HAP-1 (cell line): ENCODE measurements at places on chromosomes 5 and 9.

GRCh38 chr5:139377226-139377625, 5.9 kb downstream of the SLC23A1 start:
- DNase-seq: no peak

- DNase-seq: no peak
Measured at GRCh38 chr5:109907731-109908130, 218.0 kb downstream of the MAN2A1 start.

- DNase-seq: no peak
Measured at GRCh38 chr5:132484391-132484725, 6.2 kb downstream of the IRF1 start.

DNA sequence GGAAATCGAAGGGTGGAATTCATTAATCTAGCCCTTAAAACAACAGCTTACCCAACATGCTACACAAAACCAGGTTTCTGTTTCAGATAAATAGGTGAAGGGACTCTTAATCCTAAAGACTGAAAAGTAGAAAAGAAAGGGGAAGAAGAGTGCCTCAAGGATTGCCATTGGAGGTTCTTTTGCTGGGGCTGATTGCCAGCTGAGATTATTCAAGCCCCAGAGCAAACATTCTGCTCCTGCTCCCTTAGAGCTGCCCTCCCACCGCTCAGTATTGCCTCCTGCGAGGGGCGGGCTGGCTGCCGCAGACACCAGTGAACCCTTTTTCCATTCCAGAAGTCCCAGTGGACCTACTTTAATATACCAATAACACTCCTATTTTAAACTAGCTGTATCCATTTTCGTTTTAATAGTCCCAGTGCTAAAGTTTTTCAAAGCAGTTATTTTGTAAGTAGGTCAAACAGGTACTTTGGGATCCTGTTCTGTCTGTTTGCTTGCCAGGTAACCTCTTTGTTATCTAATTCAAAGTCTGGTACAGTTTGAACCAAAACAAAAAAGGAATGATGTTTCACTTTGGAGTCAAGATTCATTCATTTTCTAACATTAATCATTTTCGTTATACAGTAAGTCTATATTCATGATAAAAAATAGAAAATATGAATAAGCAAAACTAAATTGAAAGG, 38.6 kb downstream of the HMGCS1 start:
- no peak for DNase-seq

DNA sequence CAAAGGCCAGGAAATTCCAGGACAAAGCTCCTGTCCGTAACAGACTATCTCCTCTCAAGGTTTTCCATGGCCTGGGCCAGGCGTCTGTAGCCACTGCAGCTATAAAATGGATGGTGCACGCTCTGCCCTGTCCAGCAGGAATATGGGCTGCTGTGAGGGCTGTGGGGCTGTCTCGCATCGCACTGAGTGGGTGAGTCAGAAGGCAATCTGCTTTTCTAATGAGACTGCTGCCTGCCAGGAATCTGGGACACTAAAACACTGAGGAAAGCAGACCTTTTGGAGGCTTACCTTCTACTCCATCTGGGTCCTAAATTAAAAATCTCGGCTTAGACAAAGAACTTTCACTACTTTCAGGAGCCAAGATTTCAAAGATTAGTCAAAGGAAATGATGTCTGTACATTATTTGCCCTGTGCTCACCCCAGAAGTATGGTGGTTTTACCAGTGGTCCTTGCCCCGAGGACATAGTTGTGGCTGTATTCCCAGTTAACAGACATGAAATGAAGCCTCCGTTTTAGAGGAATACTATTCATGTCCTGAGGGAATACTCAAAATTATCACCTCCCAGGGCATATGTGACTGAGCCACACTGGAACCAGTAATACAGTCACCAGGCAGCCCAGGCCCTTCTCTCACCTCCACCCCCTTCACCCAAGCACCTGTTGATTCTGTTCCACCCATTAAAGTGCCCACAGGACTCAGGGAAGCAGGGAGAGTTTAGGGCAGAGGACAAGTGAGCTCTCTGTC, 56.4 kb downstream of the PFDN1 start:
- DNase-seq: no peak

- no peak for DNase-seq
Measured at GRCh38 chr5:17042041-17042440, 106.0 kb upstream of the MYO10 start.

DNA sequence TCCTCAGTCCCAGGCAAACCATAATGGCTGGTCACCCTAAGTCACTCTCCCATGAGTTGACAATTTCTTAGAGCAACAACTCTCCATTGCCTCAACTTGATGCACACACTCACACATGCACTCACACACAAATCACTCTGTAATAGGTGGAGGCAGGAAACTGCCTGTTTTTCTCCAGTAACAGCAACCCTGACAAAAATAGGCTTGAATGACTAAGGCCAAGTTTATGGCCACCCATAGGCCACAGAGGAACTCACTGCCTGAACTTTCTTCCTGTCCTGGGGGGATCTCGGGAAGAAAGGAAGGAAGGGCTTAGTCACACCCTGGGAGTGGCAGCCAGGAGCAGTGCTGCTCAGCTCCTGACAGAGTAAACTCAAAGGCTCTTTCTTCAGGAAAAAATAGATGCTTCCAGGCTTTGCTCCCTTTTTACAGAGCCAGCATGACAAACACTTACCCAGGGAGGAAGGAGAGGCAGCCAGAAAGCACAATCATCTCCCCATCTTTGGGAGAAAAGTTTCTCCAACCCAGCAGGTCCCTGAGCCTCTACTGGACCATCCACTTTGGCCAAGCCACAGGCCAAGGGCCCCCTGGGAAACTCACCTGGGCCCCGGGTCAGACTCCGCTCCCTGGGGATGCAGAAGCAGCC, 368 bp downstream of the SH3TC2 start:
- no peak for DNase-seq

DNA sequence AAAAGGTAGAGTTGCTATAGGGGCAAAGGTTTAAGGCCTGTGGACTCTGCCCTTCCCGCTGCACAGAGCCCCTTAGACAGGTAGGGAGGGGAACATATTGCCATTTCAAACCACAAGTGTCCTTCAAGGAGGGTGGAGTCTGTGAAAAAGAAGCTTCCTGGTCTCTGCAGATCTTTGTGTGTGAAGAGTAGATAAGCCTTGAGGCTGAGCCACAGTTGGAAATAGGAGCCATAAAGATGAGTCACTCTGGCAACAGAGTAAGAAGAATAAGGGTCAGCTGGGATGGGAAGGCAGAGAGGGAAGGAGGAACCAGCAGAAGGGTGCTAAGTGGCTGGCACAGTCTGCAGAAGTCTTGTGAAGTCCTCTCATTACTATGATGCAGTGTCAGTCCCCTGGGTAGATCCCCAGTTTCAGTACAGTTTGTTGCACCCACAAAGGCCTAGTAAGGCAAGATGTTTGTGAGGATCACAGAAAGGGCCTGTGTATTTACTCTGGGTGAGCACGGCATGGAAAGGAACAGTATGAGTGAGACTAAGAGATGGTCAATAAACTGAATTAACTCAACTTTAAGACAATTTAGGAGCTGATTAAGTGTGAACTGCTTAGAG, 18.1 kb downstream of the GRXCR2 start:
- no peak for DNase-seq

DNA sequence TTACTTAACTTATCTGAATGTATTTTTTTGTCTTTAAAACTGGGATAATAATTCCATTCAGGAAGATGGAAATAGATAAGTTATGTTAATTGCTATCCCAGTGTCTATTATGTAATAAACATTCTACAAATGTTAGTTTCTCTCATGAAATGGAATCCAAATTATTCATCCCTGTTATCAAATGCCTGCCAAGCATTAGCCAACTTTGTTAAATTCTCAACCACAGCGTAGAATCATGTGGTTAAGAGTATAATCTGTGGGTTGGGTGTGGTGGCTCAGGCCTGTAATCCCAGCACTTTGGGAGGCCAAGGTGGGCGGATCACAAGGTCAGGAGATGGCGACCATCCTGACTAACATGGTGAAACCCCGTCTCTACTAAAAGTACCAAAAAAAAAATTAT, 912.9 kb upstream of the SEMA6A start:
- no peak for DNase-seq

GRCh38 chr9:85729882-85730281, 11.9 kb downstream of the AGTPBP1 start:
- DNase-seq: no peak

DNA sequence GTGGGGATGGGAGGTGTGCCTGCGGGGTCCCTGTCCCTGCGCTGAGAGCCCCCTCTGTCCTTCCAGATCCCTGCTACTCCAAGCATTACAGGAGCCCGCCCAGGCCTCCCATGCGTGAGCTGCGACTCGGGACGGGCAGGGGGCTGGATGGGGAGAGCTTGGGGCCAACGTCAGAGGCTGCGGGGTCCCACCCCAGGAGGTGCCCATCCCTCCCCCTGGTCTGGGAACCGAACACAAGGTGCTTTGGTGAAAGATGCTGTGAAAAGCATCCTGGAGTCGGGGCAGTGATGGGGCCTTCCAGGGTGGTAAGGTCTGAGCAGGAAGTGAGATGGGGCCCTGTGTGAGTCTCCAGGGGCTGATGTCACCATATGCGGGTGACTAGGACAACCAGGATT, 2.7 kb downstream of the LCN9 start:
- DNase-seq: no peak

- no peak for DNase-seq
Measured at GRCh38 chr9:84891924-84892323, 222.4 kb downstream of the NTRK2 start.

GRCh38 chr5:172107571-172107970, 80.5 kb downstream of the STK10 start:
- DNase-seq: no peak

DNA sequence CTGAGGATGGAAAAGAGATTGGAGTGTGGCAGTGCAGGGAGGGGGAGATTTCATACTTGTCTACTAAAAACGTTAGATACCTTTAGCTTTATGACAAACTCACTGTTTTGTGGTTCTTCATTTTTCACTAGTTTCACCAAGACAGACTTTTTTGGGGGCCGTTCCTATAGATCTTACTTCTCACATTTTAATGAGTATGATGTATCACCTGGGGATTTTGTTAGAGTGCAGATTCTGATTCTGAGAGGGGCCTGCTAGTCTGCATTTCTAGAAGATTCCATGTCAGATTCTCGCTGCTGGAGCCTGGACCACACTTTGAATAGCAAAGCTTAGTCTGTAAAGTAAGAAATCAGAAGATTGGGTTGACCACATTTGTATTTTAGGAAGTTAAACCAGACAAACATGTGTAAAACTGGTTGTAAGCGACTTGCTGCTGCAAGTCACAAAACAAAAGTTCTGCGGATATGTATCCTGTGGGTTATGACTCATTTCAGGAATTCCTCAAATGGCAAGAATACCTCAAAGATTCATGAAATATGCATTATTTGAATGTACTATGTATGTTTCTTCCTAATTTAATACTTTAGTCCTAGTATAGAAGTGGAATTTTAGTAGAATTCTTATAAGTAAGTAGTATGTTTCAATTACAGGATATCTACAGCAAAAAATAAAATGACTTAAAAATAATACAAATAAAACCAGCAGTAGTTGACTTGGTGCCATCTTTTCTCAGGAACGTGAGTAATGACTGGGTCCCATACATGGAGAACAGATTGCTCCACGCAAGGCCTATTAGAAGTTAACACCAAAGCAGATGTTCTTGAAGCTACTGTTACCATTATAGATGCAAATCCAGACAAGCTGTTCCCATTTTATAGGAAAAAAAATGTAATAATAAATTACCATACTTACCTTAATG, 27.8 kb downstream of the NFIL3 start:
- DNase-seq: no peak

GRCh38 chr5:59577485-59577884, 316.0 kb downstream of the PDE4D start:
- DNase-seq: no peak

GRCh38 chr5:97909541-97909940, 726.5 kb upstream of the RIOK2 start:
- no peak for DNase-seq

DNA sequence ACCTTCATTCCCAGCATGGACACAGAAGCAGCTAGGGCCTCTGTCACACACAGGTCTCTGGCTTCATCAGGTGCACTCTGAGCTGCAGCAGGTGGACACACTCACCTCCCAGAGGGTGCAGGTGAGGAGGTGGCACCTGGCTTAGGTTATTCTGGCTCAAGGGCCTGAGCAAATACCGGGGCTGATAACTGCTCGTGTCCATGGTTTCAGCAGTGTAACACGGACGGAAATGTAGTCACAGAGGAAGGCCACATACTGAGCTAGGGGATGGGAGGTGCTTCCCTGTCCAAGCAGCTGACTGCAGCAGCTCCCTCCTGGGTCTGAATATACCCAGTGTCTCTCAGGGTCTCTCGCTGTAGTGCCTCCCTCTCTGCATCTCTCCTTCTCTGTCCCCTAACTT, 5.7 kb downstream of the PHF2 start:
- no peak for DNase-seq

- no peak for DNase-seq
Measured at GRCh38 chr9:115010874-115011273, 80.5 kb upstream of the TNFSF8 start.

DNA sequence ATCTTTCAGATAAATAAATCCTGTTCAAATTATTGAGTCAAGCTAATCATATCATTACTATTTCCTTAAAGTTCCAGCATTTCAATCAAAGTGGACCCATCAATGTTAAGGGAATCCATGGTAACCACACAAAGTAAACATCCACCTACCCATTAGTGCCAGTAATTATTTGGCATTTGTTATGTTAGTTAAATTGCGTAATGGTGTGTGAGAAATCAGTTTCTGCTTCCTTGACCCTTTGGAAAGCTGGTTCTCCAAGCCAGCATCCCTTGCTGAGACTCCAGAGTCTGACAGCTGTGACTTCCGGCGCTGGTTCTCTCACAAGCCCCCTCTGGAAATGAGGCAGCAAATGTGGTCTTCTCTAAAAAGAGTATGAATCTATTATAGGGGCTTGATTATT, 308.6 kb upstream of the EFNA5 start:
- DNase-seq: no peak

DNA sequence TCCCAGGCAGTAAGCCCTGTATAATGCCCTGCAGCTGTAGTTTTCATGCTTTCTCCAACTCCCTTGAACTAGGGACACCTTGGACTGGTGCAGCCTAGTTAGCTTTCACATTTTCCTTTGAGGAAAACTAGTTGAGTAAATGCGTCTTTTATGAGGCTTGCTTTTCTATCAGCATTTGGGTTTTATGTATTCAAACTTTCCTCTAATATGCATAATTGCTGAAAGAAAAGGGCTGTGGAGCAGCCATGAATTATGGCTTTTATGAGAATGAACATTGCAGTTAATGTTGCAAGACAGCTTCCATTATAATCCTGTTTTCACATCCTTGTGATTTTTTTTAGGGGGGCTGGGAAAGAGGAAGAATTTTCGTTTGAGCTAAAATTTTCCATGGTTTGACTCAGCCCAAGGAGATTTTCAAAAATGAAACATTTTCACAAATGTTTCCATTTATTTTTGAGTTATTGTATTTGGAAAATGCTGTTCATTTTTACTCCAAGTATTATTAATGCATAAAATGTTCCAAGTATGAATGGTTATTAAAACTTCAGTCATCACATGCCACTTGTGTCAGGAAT, 57.9 kb upstream of the PPP3R2 start:
- peak; percentile 85 for DNase-seq

DNA sequence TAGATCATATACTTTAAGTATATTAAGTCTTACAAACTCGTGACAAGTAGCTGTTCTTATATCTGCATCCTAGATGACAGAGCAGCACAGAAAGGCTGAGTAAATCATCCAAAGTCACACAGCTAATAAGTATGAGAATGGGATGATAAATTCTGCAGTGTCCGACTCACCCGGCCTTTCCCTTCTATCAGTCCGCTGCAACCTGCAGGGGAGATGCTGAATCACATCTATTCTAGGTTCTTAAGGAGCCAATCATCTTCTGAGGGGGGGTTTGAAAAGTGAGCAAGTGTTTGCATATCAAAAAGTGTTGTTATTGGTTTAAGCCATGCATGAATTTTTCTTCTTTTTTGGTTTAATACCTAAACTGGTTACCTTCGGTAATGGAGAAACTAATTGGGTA, 38.9 kb downstream of the ADAMTS16 start:
- no peak for DNase-seq

GRCh38 chr9:110317911-110318310, 19.8 kb downstream of the TXNDC8 start:
- DNase-seq: no peak
